Activated B cell treated with CpG ODN at 0.5 μM for 24 hours (primary cell): ENCODE measurements at places on chromosomes 2 and 18. TPM values are rescaled to one million over a fixed set of nuclear protein-coding genes. Genes with fewer than 3 reads are reported as not detected.

- peaks cover 58% of the 10 kb centered on the region for H3K36me3 ChIP-seq
- no peaks in the 10 kb centered on the region for H3K27me3 ChIP-seq
- no peak for DNase-seq
- H3K27ac ChIP-seq, result no peak overlapping the region
- no peak overlapping the region for H3K4me3 ChIP-seq
Observed at GRCh38 chr2:97919858-97920257, 75.9 kb downstream of the TMEM131 start.

- no peaks in the 10 kb centered on the region for H3K4me1 ChIP-seq
- no peaks in the 10 kb centered on the region for H3K27me3 ChIP-seq
- H3K27ac ChIP-seq, result no peak overlapping the region
- H3K36me3 ChIP-seq, result no peaks in the 10 kb centered on the region
Observed at GRCh38 chr2:150309311-150310080, 178.0 kb downstream of the RND3 start.

DNA sequence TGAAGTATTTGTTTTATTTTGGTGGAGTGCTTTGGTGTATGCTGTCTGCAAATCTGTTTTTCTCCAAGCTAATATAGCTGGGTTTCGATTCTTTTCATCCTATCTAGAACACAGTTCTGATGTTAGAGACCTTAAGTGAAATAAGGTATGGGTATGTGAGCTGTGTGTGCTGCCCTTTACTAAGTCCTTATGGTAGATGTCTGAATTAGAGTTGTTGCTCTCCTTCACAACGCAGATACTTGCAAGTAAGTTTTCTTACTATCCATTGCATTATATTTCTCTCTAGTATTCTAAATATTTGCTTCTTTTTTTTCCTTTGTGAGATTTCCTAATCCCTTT lies 38.6 kb downstream of the AGFG1 start:
- H3K4me3 ChIP-seq, result no peak overlapping the region
- H3K27ac ChIP-seq, result no peak overlapping the region
- no peaks in the 10 kb centered on the region for H3K27me3 ChIP-seq
- DNase-seq, result no peak
- H3K4me1 ChIP-seq, result peaks cover 85% of the 10 kb centered on the region

DNA sequence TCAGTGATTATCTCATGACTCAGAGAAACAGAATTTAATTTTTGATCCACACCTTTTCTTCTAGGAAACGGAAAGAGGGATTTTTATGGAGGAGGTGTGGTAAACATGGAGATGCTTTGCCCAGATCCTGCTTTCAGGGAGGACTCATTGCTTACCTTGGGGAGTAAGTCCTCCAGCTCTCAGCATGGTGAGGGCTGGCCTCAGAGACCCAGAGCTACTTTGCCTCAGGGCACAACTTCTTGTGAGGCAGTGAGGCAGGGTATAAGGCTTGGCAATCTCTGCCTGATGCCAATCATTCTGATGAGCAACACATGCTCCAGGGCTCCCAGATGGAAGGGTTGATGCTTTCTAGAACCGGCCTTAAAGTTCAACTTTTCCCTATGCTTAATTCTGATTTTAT lies 189.9 kb upstream of the DCC start:
- H3K36me3 ChIP-seq, result no peaks in the 10 kb centered on the region
- no peak overlapping the region for H3K4me3 ChIP-seq
- no peak overlapping the region for H3K27ac ChIP-seq
- DNase-seq, result no peak

The LAMA3 gene
- 0.07 TPM in 1 of 2 replicates, not detected in the other for total RNA-seq

The TMEFF2 gene
- total RNA-seq, result not detected in 2 replicates

The SLC16A14 gene
- 2.9 and 3.7 TPM in 2 replicates for total RNA-seq
